Stimulated activated CD4-positive, alpha-beta T cell treated with anti-CD3 and anti-CD28 coated beads, Interleukin-15, amount 100 ng/mL, for 48 hours (primary cell): ENCODE measurements at places on chromosomes 1 and 21.

DNA sequence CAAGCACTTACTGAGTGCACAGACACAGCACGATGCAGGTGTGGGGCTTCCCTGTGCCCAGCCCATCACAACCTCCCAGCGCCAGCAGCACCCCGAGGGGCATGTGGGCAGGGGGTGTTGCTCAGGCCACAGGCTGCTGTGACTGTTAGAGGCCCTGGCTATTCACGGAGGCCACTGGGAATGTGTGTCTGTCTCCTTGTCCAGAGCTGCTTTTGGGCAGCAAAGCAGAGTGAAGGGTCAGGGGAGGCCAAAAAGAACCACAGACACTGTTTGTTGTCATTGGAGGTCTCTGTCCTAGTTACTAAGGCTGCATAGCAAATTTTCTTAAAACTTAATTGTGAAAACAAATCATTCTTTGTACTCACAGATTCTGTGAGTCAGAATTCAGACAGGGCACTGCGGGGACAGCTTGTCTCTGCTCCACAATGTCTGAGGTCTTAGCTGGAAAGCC is 49.6 kb downstream of the TNFRSF8 start:
- DNase-seq, result no peak

DNA sequence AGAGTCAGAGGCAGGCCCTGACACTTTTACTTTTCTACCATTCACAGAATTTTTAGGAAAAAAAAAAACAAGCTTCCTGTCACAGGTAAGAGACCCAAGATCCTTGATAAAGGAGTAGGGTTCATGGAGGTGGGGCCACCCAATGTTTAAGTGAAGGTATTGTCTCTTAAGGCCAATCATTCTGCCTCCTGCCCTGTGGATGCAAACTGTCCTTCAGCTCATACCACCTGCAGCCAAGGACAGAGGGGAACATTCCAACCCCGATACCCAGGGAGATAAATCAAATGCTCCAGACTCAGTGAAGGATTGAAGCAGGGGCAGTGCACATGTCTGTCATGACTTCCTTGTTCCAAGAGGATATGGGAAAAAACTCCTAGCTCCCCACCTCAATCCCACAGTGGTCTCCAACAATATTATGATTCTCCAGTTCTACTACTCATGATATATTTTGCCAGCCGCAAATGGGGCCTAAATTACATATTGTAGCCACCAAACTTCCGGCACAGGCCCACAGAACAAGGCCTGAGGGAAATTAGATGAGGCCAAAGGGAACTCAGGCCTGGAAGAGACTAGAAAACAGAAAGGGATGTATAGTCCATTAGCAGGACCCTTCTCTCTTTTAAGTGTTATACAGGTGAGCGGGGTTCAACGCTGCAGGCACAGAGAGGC is 59.5 kb downstream of the TRABD2B start:
- no peak for DNase-seq

- peak; percentile 81 for DNase-seq
Measured at GRCh38 chr1:155062702-155063411, 683 bp upstream of the EFNA4 start.

DNA sequence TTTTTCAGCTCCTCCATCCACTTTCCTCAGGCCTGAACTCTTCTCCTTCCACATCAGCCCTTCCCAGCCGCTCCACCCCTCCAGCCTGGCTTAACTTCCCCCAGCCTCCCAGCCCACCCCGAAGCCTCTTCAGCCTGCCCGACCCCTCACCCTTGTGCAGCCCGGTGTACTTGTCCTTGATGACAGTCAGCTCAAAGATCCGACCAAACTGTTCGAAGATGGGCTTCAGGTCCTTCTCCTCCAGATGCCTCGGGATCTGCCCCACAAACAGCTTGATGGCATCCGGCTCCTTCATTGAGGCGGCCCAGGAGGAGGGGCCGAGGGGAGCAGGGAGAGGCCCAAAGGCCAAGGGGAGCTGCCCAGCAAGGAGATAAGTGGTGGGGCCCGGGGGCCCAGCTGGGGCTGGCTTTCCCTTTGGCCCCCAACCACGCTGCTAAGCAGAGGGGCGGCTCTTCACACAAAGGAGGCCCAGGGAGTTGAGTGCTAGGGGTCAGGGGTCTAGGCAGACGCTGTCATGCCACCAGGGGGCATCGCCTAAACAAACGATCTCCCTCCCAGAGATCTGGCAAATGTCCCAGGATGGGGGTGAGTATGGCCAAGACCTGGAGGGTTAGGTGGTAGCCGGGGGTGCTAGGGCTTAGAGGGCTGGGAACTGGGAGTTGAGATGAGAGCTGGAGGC is 738 bp downstream of the CELF3 start:
- no peak for DNase-seq

GRCh38 chr1:245963649-245964048 is 543.4 kb downstream of the SMYD3 start:
- no peak for DNase-seq

- DNase-seq, result no peak
Measured at GRCh38 chr1:239995281-239995680, 96.4 kb upstream of the FMN2 start.

DNA sequence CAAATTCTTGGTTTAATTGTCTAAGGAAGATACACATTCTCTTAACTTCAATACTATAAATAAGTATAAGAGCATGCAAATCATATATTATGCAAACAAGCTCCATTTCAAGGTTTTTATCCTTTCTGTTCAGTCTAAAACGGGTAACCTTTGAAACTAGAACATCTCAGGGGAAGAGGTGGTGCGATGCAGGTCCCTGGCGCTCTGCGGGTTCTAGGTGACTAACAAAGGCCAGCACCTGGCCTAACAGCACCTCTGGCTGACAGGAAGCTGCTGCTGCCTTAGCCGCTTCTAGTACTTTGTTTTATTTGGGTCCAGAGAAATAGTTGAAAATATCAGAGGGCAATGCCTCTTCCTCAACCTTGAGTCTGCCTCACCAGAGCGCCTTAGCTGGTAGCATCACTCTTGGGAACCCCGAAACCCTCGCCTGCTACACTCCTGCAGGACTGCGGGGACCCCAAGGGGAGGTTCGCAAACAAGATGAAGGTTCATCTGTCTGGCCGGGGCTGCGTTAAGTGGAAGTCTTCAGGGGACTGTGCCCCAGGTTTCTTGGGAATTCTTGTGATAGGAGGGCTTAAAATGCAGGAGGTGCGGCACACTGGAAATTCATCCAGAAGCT is 45.5 kb downstream of the PRDM15 start:
- no peak for DNase-seq

DNA sequence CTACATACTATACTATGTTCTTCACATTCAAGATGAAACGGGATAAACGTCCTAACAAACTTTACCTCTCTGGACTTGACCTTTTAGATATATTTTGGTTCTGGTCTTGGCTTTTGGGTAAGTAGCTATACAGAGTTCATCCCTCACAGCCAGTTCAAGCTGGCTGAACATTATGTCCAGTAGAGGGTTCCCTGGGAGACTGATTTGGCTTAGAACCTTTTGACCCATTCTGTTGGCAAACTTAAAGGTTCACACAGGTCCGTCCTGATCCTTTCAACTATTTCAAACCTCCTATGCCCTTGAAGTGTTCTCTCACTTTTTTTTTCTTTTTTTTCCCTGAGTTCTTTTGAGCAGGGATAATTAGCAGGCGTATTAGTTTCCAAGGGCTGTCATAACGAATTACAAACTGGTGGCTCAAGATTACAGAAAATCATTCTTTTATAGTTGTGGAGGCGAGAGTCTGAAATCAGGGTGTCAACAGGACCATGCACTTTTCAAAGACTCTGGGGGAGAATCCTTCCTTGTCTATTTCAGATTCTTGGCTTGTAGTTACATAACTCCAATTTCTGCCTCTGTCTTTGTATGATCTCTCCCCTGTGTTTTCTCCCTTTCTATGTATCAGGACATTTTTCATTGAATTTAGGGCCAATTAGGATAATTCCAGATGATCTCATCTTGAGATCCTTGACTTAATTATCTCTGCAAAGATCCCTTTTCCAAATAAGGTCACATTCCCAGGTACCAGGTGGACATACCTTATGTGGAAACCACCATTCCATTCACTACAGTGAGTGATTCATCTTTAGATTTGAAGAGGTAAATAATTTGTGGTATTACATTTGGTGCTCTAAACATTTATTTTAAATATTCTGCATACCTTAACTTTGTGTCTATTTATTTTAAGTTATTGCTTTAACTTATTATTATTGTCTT is 257.4 kb upstream of the USP25 start:
- DNase-seq, result no peak
